Ascending aorta (tissue), 2 donors: ENCODE measurements at places on chromosomes 16 and 17.

- no peaks in the 10 kb centered on the region for H3K36me3 ChIP-seq
- no peak for DNase-seq
- H3K4me1 ChIP-seq = no peaks in the 10 kb centered on the region
- no peaks in the 10 kb centered on the region for H3K27me3 ChIP-seq
- no peak overlapping the region for H3K27ac ChIP-seq
These were observed 5.2 kb downstream of the RNF43 start for GRCh38 chr17:58412064-58412703.

GRCh38 chr17:62064029-62064790 lies 868 bp downstream of the MED13 start:
- no peaks in the 10 kb centered on the region for H3K36me3 ChIP-seq
- no peaks in the 10 kb centered on the region for H3K27me3 ChIP-seq
- H3K4me3 ChIP-seq = peak overlapping the region; percentile 65
- H3K27ac ChIP-seq = peak overlapping the region; percentile 99
- DNase-seq = no peak

GRCh38 chr17:74569020-74570003 lies 2.0 kb upstream of the CD300H start:
- no peak overlapping the region for H3K4me3 ChIP-seq
- H3K27me3 ChIP-seq = no peaks in the 10 kb centered on the region
- H3K27ac ChIP-seq = no peak overlapping the region
- H3K36me3 ChIP-seq = no peaks in the 10 kb centered on the region
- DNase-seq = peak; percentile 65

DNA sequence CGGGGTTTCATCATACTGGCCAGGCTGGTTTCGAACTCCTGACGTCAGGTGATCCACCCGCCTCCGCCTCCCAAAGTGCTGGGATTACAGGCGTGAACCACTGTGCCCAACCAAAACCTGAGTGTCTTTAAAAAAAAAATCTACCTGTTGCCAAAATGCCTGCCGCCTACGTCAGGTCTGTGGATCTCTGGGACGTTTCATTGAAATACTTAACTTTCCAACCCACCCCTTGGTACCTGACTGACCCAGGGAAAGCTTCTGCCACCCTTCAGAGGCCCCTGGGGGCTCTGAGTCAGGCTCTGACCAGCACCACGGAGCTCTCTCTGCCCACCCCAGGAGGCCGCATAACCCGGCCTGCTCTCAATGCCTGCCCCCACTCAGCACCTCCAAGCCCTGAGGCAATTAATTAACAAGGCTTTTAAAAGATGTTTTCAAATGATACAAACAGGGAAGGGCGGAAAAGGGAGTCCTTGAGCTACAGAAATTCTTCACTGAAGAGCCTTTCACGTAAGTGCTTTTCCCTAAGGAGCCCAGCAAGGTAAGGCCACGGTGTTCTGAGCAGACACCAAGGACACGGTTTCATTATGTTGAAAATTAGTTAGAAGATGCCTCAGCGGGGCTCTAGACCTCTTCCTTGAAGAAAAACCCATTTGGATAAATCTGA lies 29.3 kb upstream of the GSG1L start:
- no peak overlapping the region for H3K4me3 ChIP-seq
- no peaks in the 10 kb centered on the region for H3K27me3 ChIP-seq
- DNase-seq = no peak
- H3K27ac ChIP-seq = no peak overlapping the region

GRCh38 chr16:30896889-30897733 lies 697 bp downstream of the CTF1 start:
- peak; percentile 65 for DNase-seq
- H3K4me1 ChIP-seq = peaks cover 32% of the 10 kb centered on the region
- H3K4me3 ChIP-seq = peak overlapping the region; percentile 73
- peaks cover 4% of the 10 kb centered on the region for H3K36me3 ChIP-seq
- H3K27ac ChIP-seq = peak overlapping the region; percentile 99

DNA sequence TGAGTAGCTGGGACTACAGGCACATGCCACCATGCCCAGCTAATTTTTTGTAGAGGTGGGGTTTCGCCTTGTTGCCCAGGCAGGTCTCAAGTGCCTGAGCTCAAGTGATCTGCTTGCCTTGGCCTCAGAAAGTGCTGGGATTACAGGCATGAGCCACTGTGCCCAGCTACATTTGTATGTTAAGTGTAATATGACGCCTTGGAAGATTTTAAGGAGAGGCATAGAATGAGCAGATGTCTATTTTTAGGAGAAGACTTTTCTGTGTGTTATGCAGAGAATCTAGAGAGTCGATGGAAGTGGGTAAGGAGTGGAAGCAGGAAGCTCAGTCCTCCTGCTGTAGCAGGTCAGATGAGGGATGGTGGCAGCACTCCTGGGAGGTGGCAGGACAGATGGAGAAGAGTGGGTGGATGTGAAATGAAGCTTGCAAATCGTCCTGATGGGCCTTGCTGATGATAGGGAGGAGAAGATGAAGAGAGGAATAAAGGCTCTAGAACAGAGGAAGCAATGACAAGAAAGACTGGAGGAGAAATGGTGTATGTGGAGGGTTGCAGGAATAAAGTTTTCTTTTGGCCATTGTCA lies 125.3 kb downstream of the SHISA6 start:
- H3K4me1 ChIP-seq = no peaks in the 10 kb centered on the region
- H3K4me3 ChIP-seq = no peak overlapping the region
- DNase-seq = no peak
- H3K27me3 ChIP-seq = no peaks in the 10 kb centered on the region

DNA sequence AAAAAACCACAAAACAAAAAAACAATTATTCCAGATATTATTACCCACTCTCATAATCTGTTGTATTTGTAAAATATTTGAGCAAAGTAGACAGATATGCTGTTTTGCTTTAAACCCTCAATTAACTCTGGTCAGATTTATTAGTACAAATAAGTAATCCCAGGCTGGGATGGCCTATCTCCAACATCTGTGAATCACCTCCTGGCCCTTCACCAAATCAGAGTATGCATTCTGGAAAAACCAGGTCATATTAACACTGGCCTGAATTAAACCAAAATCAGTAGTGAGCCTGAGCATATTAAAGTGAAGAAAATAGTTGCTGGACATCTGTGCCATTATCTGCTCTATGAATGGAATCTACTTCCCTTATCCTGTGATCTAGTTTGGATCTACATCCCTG lies 41.0 kb downstream of the STAT3 start:
- H3K4me1 ChIP-seq = peaks cover 13% of the 10 kb centered on the region
- no peaks in the 10 kb centered on the region for H3K27me3 ChIP-seq
- H3K4me3 ChIP-seq = no peak overlapping the region
- peak overlapping the region; percentile 80 for H3K27ac ChIP-seq
- H3K36me3 ChIP-seq = peaks cover 43% of the 10 kb centered on the region

DNA sequence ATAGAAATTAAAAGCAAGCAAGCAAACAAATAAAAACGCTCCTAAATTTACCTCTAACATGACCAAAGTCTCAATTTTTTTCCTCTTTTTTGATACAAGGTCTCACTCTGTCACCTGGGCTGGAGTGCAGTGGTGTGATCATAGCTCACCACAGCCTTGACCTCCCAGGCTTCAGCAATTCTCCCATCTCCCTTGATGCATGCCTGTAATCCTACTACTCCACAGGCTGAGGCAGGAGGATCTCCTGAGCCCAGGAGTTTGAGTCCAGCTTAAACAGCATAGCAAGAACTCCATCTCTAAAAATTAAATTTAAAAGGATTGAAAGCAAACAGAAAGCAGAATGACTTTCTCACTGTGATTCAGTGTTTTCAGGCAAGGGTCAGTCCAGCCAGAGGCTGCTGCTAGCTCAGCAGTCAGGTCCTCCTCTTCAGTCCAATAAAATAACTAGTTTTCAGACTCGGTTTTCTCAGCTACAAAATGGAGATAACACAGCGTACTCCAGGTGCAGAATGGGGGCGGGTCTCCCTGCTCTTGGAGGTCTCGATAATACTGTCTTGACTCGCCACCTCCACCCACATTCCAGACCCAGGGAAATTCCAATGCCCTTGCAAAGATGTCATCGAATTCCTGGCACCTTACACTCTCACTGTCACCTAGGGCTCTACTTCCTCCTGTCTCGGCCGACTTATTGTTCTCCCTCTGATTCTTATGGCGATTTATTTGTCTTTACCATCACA lies 20.7 kb upstream of the MRTFB start:
- no peak overlapping the region for H3K27ac ChIP-seq
- H3K4me3 ChIP-seq = no peak overlapping the region
- H3K4me1 ChIP-seq = no peaks in the 10 kb centered on the region
- DNase-seq = no peak

DNA sequence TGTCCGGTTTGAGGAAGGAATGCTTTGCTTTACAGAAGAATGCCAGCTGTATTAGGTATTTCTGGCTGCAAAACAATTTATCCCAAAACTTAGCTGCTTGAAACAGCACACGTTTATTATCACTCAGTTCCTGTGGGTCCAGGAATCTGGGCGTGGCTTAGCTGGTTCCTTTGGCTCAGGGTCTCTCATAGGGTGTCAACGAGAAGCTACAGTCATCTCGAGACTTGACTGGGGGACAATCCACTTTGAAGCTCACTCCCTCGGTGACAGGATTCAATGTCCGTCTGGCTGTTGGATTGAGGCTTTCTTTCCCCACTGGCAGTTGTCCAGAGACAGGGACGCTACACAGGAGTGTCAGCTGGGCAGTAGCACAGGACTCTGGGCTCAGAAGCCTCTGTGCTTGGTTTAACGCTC lies 9.6 kb upstream of the RHBDF2 start:
- no peak overlapping the region for H3K27ac ChIP-seq
- no peak for DNase-seq
- H3K36me3 ChIP-seq = no peaks in the 10 kb centered on the region
- no peak overlapping the region for H3K4me3 ChIP-seq
- no peaks in the 10 kb centered on the region for H3K4me1 ChIP-seq

GRCh38 chr17:19865021-19865420 lies 2.7 kb downstream of the ULK2 start:
- DNase-seq = no peak
- no peak overlapping the region for H3K4me3 ChIP-seq
- no peaks in the 10 kb centered on the region for H3K27me3 ChIP-seq
- H3K27ac ChIP-seq = no peak overlapping the region
- H3K4me1 ChIP-seq = no peaks in the 10 kb centered on the region

DNA sequence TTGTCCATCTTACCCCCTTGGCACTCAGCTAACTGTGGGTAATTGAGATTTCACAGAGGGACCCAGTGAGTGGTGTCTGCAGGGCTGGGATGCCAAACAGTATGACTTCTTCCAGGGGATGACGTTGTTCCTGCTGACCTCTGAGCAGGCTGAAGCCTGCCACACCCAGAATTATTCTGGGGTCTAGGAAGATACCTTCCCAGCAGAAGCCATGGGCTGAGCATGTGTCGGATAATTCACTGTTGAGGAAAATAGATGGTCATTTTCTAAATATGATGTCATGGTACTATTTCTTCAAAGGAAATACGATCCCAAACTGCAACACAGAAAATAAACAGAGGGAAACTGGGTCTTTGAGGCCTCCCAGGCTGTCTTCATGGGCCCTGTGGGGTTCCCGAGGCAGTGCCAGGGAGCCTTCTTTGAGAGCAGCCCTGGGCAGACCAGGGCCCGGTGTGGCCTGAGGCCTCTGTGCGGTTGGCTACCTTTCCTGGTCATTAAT lies 17.4 kb downstream of the WNT9B start:
- DNase-seq = no peak
- H3K27ac ChIP-seq = no peak overlapping the region
- H3K4me1 ChIP-seq = no peaks in the 10 kb centered on the region
- no peak overlapping the region for H3K4me3 ChIP-seq
- no peaks in the 10 kb centered on the region for H3K36me3 ChIP-seq

GRCh38 chr16:88719267-88719932 lies 13.1 kb downstream of the CTU2 start:
- no peaks in the 10 kb centered on the region for H3K4me1 ChIP-seq
- DNase-seq = no peak
- H3K4me3 ChIP-seq = no peak overlapping the region
- H3K27me3 ChIP-seq = no peaks in the 10 kb centered on the region
- H3K27ac ChIP-seq = no peak overlapping the region
- H3K36me3 ChIP-seq = peaks cover 79% of the 10 kb centered on the region

GRCh38 chr17:28807925-28808634 lies 34.5 kb downstream of the FAM222B start:
- peaks cover 26% of the 10 kb centered on the region for H3K36me3 ChIP-seq
- peaks cover 41% of the 10 kb centered on the region for H3K4me1 ChIP-seq
- H3K27ac ChIP-seq = peak overlapping the region; percentile 90

DNA sequence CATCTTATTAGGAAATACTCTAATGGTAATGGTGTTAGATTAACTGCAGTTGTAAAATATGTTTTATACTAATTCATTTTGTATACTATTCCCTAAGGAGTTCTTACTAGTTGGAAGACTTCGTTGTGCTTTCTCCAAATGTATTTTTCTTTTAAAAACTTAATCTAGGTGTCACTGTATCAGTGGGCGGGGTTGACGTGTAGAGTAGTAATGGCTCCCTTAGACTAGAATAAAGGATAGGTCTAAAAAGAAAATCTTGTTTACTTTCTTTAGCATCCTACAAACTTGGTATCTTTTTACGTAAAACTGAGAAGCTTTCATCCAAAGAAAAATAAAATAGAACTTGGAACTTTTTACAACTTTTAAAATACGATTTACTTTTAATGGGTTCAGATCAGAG lies 55.0 kb upstream of the MRC2 start:
- H3K27ac ChIP-seq = peak overlapping the region; percentile 11
- peaks cover 40% of the 10 kb centered on the region for H3K36me3 ChIP-seq
- DNase-seq = no peak
- no peaks in the 10 kb centered on the region for H3K4me1 ChIP-seq
